ENCODE measurements at places on chromosomes 1 and 21. TPM values are rescaled to one million over a fixed set of nuclear protein-coding genes. Genes with fewer than 3 reads are reported as not detected.
A peak's percentile ranks its signal among the peaks of the same experiment; 100 is the strongest.

Gene LRRC71
- total RNA-seq, result not detected

Gene ST6GALNAC3
- 4.1 TPM for total RNA-seq

Gene PHACTR4
- 17.1 TPM for total RNA-seq

Gene KCNJ9
- total RNA-seq, result not detected

DNA sequence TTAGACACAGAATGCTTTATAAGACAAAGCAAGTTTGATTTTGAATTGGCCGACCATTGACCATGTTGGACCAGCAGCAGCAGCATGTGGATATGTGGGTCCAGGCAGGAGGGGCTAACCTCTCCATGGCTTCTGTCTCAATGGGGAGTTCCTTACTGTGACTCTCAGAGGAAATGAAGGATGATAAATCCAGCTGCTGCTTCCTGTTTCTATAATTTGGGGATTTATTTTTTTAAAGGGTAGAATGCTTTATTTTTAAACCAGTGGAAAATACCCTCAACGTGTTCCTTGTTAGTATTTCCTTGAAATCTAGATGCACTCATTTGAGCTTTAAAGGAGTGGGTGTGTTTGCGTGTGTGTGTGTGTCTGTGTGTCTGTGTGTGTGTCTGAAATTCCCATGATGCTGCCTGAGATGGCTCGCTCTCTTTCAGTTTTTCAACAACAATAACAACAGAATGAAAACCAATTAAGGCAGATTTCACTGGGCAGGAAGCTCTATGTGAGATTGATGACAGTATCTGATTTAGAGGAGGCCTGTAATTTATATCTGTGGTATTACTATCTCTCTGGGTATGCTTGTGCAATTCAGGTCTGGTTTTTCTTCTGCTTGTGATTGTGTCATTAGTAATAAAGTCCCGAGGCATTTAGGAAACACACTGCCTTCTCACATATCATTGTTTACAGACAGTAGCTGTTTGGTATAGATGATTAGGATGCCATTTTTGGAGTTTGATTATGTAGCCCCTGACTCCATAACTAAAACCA lies 86.1 kb upstream of the ZNF326 start:
- peak overlapping the region; percentile 42 for H3K27ac ChIP-seq
- no peaks in the 10 kb centered on the region for H3K4me1 ChIP-seq
- no peak for DNase-seq
- H3K36me3 ChIP-seq, result no peaks in the 10 kb centered on the region
- H3K4me3 ChIP-seq, result no peak overlapping the region

GRCh38 chr1:201696217-201696761 lies 132.7 kb upstream of the IPO9 start:
- no peaks in the 10 kb centered on the region for H3K36me3 ChIP-seq
- no peaks in the 10 kb centered on the region for H3K27me3 ChIP-seq

DNA sequence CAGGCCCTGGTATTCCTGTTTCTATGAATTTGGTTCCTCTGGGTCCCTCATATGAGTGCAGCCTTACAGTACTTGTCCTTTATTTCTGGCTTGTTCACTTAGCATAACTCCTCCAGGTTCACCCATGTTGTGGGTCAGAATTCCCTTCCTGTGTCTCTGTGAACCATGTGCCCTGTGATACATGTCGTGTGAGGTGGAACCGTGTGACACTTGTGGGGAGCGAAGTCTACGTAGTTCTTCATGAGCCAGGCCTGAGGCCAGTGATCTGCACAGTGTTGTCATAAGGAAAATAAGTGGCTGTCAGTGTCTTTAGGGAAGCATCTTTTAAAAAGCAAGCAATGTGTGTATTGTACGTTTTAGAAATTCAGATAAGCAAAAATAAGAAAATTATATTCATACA lies 122.8 kb downstream of the GALNT2 start:
- no peaks in the 10 kb centered on the region for H3K4me1 ChIP-seq
- no peaks in the 10 kb centered on the region for H3K36me3 ChIP-seq
- no peak for DNase-seq

DNA sequence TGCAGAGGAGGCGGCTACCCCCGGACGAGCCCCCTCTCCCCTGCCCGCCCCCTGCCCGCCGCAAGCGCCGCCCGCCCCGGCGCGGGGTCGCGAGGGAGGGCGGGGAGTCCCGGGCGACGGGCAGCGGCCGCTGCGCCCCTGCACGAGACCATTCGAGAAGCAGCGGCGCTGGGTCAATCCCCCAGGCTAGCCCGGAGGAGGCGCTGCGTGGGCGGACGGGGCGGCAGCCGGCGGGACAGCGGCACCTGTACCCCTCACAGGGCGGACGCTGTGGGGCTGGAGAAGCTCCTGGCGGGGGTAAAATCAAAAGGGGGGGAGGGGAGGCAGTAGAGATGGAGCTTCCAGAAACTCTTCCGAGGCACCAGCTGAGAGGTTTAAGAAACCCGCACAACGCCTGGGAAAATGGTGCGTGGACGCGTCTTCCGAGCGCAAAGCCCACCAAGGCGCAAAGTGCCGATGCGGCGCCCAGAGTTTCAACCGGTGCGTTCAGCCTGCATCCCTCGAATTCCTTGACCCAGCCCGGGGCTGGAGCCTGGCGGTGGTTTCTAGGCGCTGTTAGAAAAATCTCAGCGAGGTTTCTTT lies at the start of gene PLPPR5:
Gene PLPPR5 (minus strand): TSS at position 1 of the 582 bp plus-strand sequence. CDS start 190 bp downstream, outside the sequence.
- H3K36me3 ChIP-seq, result no peaks in the 10 kb centered on the region
- no peak within 1 kb of the TSS for H3K27ac ChIP-seq
- no peak for DNase-seq
- no peaks in the 10 kb centered on the region for H3K27me3 ChIP-seq

DNA sequence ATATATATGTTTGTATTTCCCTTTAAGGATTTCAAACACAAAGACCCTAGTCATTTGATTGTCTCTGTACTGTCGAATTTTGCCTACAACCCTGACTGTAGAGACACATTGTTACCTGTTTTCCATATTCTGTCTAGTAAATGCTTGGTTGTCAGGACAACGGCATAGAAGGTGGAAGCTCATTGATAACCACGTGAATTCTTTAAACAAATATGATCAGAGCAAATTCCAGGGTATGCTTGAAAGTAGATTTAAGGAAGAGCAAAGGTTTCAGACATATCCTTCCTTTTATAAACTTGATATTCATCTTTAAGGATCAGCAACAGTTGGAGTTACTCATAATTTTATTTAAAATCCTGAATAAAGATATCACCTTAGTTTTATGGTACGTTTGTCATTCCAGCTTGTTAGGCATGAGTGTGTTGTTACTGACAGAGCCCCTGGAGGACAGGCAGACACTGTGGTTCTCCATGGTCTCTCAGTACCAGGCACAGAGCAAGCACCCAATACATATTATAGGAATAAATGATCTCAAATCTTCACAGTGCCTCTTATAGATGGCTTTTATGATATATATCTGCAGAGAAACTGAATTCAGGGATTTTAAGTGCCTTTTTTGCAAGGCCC lies 203.2 kb downstream of the FGGY start:
- no peak for DNase-seq
- H3K27me3 ChIP-seq, result no peaks in the 10 kb centered on the region
- no peaks in the 10 kb centered on the region for H3K36me3 ChIP-seq

DNA sequence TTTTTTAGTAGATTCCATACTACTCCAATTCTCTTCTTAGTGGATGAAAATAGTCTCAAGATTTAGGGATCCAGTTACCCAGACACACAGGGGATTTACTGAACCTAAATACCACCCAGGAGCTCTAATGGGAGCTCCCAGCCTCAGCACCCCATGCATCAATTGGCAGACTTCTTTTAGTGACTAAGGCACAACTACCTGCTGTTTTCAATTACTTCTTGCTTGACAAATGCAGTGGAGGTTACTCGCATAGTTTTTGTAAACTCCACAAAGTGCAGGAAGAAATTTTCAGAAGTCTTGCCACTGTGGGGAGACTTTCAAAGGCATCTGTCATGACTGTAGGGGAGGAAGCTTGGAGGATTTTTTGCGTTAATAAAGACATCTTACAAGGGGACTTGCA lies 35.5 kb upstream of the MAP10 start:
- no peaks in the 10 kb centered on the region for H3K4me1 ChIP-seq
- H3K4me3 ChIP-seq, result no peak overlapping the region
- no peaks in the 10 kb centered on the region for H3K36me3 ChIP-seq

DNA sequence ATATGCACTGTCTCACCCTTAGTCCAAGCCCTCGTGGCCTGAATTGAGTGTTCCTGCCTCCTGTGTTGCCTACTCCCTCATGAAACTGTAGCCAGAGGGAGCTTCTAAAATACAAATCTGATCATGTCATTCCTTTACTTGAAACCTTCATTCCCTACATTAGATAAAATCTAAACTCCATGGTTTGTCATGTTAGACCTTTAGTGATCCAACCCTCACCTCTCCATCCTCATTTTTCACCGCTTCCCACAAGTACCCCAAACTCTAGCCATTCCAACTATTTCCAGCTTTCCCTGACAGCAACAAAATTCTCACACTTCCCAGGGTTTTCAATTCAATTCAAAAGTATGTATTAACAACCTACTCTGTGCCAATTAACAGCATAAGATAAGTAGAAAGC lies 18.3 kb upstream of the CNTN2 start:
- H3K4me3 ChIP-seq, result no peak overlapping the region
- H3K36me3 ChIP-seq, result no peaks in the 10 kb centered on the region
- no peak for DNase-seq

DNA sequence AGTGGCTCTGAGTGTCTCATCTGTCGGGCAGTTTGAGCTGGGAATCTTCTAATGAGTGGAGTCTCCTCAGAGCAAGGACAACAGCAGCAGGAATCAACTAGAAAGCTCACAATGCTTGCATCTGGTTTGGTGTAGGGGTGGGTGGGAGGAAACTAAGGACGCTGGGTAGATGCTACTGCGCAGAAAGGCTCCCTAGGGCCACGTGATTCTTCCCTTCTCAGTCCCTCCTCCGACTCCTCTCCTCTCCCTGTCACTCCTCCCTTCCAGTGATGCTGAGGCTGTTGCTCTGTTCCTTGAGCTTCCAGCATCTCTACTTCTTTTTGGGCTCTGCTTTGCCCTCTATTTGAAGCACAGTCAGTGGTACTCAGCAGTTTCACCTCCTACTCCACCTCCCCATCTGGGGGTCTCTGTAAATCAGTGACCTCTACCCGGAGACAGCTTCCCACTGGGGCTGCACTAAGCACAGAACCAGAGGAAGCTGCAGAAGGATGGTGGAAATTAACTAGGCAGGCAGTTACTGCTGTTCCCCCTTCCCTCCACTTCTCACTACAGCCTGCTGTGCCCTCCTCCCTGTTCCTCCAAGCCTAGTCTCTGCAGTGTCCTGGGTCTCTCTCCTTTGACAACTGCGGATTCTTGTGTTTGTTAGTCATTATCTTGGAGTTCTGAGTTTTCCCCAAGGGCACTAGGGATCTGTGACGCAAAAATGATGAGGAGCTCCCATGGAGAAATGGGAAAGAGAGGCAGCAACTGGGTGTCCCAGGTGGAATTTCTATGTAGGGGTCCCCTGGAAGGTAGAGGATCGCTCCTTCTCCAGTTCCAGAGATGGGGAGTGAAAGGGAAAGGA lies 5.8 kb downstream of the LINGO4 start:
- H3K4me1 ChIP-seq, result no peaks in the 10 kb centered on the region
- DNase-seq, result no peak
- H3K27me3 ChIP-seq, result no peaks in the 10 kb centered on the region
- H3K4me3 ChIP-seq, result no peak overlapping the region
- no peaks in the 10 kb centered on the region for H3K36me3 ChIP-seq
